Stimulated activated CD4-positive, alpha-beta T cell treated with anti-CD3 and anti-CD28 coated beads, TNF-alpha, amount 100 ng/mL, for 1 hour (primary cell): ENCODE measurements at places on chromosomes 4 and X.

- DNase-seq, result no peak
Observed at GRCh38 chrX:18769812-18770573, 62.5 kb downstream of the PPEF1 start.

- DNase-seq, result no peak
Observed at GRCh38 chr4:109195646-109196045, 106.8 kb downstream of the COL25A1 start.

DNA sequence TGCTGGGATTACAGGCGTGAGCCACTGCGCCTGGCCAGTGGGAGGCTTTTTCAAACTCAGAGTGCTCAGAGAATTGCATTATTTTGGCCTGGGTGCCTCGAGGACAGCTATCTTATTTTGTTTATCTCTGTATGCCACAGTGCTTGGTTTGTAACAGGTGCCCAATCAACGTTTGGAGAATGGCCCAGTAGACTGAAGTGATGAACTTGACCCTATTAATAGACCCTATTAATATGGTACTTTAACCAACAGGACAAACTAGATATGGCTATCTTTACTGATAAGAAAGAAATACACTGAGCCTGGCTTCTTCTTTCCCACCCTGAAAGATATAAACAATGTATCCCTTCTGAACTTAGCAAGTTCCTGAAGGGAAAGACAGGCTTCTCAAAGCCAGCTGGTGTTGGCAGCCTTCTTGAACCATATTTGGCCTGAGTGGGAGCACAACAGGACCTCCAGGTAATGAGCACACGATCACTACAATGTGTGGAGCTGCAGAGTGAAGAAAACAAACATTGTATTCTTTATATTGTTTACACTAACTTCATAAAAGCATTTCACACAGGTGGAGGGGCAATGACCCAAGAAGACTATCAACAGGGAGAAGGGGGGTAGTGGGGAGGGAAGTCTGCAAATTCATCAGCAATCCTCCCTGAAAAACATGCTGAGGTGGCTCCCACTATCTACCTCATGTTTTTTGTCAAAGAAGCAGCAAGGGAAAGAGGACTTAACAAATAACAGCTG is 41.7 kb downstream of the PRPS1 start:
- no peak for DNase-seq

- DNase-seq, result no peak
Observed at GRCh38 chrX:9510366-9510765, 45.5 kb downstream of the TBL1X start.

DNA sequence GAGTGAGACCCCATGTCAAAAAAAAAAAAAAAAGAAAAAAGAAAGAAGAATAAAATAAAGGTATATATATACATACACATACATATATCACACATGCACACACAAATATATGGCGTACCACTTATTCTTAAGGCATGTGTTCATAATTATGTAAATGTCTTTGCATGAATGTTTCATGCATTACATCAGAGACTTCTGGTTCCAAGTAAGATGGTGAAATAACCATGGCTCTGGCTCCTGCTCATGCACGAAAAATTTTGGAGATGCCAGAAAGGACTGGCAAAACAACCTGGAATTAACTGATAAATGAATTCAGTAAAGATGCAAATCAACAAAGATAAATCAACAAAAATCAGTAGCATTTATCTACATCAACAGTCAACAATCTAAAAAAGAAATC is 19.7 kb upstream of the FHIP1A start:
- no peak for DNase-seq

DNA sequence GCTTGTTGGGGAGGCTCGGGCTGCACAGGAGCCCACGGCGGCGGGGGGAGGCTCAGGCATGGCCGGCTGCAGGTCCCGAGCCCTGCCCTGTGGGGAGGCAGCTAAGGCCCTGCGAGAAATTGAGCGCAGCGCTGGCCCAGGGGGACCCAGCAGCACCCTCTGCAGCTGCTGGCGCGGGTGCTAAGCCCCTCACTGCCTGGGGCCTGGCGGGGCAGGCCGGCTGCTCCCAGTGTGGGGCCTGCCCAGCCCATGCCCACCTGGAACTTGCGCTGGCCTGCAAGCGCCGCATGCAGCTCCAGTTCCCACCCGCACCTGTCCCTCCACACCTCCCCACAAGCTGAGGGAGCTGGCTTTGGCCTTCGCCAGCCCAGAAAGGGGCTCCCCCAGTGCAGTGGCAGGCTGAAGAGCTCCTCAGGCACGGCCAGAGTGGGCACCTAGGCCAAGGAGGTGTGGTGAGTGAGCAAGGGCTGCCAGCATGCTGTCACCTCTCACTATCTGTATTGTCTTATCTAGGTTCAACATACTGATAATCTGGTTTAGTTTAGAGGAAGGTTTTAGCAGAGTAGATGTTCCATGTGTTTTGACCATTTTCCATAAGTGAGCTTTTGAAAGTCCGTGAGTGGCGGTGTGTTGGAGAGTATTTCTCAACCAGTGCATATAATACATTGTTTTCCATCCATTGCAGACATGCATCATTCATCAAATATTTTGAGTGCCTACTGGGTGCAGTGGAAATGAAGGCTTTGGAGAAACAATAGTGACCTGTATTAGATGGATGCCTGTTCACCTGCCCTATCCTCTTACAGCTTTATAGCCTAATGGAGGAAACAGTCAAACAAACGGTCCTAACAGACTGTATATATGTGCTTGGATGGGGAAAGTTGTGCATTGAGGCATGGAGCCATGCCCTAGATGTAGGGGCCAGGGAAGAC is 13.1 kb downstream of the PI4K2B start:
- DNase-seq, result no peak

GRCh38 chrX:133249266-133250058 is 31.3 kb upstream of the TFDP3 start:
- DNase-seq, result no peak

DNA sequence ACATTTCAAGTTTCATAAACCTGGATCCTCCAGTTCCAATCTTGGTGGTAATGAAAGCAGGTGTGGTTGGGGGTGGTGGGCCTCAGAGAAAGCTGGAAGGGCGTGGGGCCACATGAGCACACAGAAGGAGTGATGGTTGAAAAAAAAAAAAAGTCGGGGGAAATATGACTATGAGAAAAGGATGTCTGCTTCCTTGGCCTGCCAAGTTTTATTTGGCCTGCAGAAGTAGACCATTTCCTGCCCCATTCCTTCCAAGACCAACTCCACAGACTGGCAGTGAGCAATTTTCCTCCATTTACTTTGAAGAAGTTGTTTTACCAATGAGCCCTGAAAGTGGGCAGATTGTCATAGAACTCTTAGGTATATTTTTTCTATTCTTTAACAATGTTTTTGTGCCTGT is 43.3 kb downstream of the LNX1 start:
- DNase-seq, result no peak

GRCh38 chrX:5915783-5916182 is 312.9 kb downstream of the NLGN4X start:
- no peak for DNase-seq

DNA sequence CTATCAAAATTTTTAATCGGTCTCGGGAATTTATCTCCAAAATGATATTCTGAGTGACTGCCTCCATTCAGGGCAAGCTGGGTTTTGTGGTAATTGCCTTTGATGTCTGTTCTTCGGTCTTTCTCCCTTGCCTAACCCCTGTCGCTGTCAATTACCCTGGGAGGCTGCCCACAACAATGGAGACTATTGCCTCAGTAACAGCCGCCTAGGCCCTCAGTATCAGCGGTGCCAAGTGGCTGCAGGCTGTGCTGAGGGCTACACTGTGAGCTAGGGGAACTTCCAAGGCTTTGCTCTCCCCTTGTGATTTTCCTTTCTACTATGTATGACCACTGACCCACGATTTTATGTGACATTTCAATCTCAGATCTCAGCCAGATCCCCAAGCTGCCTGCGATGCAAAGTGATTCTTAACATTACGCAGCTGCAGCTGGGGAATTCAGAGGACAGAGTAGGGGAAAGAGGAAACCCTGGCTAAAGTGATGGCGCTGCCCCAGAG is 36.3 kb upstream of the REST start:
- no peak for DNase-seq

- no peak for DNase-seq
Observed at GRCh38 chr4:140105436-140105835, 48.5 kb downstream of the MAML3 start.

GRCh38 chrX:25941559-25942250 is 196.4 kb upstream of the MAGEB18 start:
- DNase-seq, result no peak

DNA sequence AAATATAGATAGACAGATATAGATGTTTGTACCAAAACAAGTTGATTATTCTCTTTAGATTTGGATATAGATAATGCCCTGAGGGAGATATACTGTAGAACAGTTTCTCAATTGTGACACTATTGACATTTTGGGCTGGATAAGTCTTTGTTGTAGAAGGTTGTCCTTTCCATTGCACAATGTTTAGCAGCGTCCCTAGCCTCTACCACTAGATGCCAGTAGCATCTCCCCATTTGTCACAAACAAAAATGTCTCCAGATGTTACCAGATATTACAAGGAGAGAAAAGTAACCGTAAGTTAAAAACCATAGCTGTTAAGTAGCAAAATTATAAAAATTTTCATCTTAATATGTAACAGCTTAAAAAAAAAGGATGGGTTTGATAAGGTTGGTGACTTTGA is 2595.3 kb downstream of the ARAP2 start:
- DNase-seq, result no peak

DNA sequence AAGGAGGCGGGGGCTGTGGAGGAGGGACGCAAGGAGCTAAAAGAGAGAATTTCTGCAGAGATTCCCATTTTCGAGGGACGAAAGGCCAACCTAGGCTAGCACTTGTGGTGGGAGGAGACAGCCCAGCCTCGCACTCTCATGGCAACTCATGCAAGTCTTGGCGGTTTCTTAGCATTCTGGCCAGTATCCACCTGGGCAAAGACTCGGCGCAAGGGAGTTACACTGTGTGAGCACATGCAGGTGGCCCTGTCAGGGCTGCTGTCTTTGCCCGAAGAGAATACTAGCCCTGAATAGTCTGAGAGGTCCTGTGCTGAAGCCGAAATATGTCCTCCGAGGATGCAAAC is 15.5 kb downstream of the MCF2 start:
- no peak for DNase-seq

DNA sequence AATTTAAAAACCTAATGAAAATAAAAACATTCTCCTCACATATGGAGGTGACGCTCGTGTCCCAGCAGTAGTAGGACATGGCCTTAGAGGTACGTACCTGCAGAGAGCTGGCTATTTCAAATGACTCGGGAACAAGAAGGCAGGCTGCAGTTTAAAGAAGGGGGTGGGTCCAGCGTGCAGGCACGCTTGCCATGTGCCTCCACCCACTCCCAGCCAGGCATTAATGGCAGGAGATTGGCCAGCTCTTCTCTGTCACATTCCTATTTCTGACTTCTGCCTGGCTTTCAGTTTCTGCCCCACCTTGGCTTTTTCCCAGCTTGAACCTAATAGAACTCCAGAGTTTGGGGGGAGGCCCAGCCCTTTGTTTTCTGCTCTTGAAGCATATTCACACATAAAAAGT is 17.2 kb downstream of the PDHA1 start:
- DNase-seq, result no peak

DNA sequence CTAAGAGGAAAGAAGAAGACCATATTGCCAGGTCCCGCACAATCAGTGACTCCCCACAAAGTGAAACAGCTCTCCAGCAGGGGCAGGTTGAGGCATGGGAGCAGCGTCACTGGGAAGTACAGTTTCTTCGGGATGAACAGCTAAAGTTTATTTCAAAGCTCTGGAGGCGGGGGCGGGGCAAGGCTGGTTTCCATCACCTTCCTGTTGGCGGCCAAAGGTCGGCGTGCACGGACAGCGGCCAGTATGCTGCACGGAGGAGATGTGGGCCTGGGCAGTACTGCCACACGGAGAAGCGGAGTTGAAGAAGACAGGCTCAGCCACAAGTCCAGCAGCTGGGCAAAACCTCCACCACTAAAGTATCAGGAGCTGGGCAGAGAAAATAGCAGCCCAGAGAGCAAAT is 951 bp upstream of the ZNF518B start:
- no peak for DNase-seq

- DNase-seq, result peak; percentile 43
Observed at GRCh38 chrX:19747652-19748610, 139.5 kb downstream of the SH3KBP1 start.

DNA sequence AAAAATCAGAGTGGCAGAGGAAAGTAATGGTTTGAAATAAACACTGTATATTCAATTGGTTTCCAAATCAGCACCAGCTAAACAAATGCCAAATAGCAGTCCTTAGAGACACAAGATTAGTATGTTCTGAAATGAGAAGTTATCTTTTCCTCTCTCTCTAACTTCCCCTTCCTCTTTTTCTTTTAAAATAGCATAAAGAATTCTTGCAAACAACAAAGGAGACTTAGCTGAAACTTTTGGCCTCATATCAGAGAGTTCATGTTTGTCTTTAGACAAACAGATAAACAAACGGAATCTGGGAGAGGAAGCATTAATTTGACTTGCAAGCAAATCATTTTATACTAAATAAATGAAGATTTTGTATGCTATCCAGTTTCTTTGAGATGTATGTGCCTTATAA is 399.0 kb downstream of the GBA3 start:
- no peak for DNase-seq

GRCh38 chr4:118265312-118266144 is 87.3 kb downstream of the PRSS12 start:
- no peak for DNase-seq

DNA sequence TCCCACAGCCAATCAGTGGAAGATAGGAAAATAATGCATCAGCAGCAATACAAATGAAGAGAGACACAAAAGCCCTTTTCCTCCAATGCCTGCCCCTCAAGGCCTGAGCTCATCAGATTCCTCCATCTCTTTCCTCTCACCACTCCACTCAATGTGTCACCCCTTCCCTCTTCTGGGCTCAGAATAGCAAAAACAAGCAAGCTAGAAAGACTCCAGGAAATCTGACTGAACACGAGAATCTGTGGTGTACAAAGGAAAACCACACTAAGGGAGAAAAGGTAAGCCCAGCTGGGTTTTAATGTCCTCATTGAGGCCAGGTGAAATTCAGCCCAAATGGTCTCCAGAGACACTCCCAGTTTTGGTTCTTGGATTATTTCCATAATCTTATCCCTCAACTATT is 46.3 kb downstream of the ARHGEF9 start:
- DNase-seq, result no peak

- no peak for DNase-seq
Observed at GRCh38 chrX:127708155-127708554, 344.0 kb downstream of the ACTRT1 start.
